ENCODE measurements at places on chromosomes 2 and 18.

GRCh38 chr2:177147093-177147694, 65.4 kb upstream of the HNRNPA3 start:
- no peak for DNase-seq

DNA sequence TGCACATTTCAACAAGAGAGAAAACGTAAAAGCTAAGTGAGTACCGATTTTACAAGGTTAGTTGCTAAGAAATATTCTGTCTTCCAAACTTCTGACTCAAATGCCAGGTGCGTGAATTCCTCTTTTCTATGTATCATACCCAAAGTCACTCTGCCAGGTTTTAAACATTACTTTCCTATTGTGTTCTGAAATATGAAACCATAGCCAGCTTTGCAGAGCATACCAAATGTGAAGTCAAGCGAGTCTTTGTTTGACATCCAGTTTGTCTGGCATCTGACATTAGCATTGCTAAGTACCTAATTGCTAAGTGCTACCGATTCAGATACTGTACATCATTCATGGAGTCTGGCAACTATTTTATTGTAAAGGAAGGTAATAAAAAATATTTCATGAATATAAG, 321.9 kb upstream of the GALNT5 start:
- DNase-seq, result no peak

GRCh38 chr2:23761638-23762037, 165.3 kb downstream of the ATAD2B start:
- DNase-seq, result no peak

- DNase-seq, result no peak
Measured at GRCh38 chr18:80112624-80113248, 3.7 kb downstream of the ADNP2 start.

GRCh38 chr2:121825003-121825950, 69.8 kb downstream of the TSN start:
- DNase-seq, result no peak

DNA sequence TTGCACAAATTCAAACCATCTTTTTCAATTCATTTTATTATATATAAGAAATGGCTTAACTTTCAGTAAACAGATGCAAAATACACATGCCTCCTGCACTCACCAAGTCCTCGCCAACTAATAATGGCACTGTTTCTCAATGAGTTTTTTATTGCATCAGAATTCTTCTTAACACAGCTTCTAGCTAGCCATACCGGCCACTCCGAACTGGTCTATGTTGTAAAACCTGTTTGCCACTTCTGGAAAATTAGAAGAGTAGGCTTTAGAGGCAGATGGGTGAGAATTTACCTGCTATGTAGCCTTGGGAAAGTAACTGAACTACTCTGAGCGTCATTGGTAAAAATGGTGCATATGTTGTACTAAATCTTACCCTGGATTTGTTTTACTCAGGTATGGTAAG, 100.6 kb upstream of the LHCGR start:
- DNase-seq, result no peak

DNA sequence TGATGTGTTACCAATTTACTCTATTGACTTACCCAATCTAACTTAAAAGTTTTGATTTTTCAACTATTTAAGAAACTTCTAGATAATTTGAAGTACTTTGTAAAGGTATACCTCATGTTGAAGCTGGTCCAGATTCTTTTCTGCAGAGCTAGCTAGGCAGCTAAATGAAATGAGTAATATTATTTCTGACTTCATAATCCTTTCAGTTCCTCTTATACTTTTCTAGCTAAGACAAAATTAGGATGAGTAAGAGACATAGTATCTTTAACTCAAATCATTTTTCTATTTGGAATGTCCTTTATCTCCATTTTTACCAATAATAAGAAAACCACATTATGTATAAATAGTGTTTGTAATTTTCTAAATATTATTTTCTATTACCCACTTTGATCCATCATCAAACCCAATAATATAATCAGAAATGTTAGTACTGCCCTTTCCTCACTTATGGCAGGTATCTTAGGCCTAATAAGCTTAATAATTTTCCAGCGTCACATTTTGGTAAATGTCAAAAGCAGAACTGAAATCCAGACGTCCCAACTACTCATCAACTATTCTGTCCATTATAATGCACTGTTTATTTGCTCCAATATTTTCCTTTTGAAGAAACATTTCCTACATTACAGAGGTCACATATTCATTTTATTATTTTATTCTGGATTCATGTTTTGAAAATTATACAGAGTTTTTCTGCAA, 456.6 kb downstream of the THSD7B start:
- DNase-seq, result no peak

DNA sequence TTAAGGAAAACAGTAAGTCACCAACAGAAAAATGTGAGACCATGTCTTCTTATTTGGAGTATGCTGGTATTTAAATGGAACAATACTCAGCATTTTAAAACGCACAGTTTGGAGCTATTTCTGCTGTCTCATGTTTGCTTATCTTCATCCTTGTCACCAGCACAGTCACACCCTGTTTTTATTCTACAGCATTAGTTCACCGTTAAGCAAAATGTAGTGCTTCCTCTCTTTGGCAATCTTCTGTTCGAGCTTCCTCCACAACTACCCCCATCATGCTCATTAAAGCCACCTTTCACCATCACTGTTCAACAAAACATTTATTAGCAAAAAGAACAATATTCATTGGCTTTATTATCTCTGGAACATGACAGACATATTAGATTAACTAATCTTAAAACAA, 64.0 kb downstream of the SLC40A1 start:
- DNase-seq, result no peak

- no peak for DNase-seq
Measured at GRCh38 chr18:45034179-45034578, 353.5 kb downstream of the SETBP1 start.

GRCh38 chr2:197391220-197391717, 43.6 kb downstream of the SF3B1 start:
- no peak for DNase-seq

DNA sequence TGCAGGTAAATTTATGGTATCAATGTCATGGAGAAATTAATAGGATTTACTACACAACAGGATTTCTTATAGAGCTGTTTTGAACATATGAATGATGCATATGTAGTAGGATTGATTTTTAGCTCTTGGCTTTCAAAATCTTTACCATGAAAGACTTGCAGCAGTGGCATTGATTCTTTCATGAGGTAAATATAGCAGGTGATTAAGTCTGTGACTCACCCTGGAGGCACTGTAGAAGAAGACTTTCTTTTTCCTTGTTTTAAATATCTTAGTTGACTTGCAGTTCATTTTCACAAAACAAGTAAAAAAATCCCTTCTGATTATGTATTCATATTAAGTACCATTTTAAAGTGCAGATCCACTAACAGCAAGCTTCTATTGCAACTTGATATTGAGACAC, 463.0 kb downstream of the FBXO15 start:
- no peak for DNase-seq

GRCh38 chr2:49753344-49753985, 599.1 kb upstream of the FSHR start:
- no peak for DNase-seq

- no peak for DNase-seq
Measured at GRCh38 chr2:113275556-113276215, 3.0 kb downstream of the PAX8 start.

DNA sequence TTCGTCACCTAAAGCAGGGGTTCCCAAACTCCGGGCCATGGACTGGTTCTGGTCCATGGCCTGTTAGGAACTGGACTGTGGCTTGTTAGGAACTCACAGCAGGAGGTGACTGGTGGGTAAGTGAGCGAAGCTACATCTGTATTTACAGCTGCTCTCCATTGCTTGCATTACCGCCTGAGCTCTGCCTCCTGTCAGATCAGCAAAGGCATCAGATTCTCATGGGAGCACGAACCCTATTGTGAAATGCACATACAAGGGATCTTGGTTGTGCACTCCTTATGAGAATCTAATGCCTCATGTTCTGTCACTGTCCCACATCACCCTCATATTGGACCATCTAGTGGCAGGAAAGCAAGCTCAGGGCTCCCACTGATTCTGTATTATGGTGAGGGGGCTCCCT, 217.0 kb downstream of the ZFP36L2 start:
- DNase-seq, result no peak

DNA sequence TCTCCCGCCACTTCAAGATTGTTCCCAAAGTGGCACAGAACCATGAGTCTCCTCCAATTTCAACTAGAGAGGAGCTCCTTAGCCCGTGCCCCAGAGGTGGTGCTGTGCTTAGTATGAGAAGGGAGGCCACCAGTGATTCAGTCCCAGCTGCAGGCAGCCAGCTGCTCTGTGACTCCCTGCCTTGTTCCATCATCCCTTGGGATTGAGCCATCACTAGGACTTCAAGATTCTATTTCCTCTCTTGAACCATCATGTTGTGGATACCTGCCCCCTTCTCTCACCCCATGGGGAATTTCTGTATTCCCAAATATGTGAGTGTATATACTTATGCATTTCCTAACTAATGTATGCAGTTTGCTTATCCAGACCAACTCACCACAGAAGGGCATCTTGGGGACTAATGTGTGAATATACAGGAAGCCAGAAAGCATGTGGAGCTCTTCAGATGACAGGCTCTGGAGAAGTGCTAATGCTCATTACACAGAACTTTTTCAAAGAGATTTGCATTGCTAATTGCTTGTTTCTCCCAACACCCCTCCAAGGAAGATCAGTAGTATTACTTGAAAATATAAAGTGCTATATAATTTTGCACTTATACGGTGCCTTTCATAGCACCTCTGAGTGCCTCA, 111.0 kb upstream of the MAP3K20 start:
- DNase-seq, result no peak

DNA sequence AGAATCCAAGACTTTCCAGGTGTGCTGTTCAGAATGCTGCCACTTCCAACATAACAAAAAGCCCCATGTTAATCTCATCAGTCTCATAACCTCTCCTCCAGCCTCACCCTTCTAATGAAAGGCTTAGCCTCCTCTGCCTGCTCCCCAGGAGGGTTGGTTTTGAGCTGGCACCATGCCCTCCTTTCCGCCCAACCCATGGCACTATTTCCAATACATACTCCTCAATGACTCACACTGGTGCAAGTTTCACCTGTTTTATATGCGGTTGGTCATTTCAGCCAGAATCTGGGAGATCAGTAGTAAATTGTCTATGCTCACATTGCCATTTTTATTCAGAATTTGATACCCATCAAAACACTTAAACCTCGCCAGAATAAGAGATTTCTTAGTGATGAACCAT, 157.6 kb upstream of the NRP2 start:
- peak; percentile 8 for DNase-seq

DNA sequence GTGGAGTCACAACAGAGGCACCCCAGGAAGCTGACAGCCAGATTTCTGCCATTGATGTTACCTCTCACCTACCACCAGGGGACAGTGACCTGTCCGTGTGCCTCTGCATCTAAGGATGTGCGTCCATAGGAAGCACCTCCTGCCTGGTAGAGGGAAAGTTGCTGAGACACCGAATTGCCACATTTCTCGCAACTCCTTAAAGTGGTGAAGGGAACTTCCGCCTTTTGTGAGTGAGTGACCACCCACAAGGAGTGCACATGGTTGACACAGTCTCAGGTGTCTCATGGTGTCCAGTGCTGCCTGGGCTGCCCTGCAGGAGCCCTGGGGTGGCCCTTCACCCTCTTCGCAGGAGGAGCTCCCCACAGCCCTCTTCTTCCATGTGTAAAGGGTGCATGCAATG, 201.8 kb downstream of the GBX2 start:
- DNase-seq, result no peak

GRCh38 chr2:226802573-226802972, 3.0 kb upstream of the IRS1 start:
- no peak for DNase-seq

DNA sequence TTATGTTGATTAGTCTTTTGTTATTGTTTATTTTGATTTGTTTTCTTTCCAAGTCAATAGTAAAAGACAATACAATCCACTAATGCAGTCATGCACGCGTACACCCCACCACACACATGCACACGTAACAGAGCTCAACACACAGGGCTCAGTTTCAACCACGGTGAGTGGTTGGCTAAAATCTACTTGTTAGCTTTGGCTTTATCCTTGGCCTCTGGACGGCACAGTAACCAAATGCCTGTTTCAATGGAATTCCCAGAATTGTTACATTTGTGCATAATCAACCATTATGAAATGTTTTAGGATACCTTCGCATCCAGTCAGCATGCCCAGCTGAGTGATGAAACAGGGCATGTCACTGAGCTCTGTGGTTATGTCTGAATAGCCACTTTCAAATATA, 53.2 kb downstream of the NYAP2 start:
- DNase-seq, result no peak

DNA sequence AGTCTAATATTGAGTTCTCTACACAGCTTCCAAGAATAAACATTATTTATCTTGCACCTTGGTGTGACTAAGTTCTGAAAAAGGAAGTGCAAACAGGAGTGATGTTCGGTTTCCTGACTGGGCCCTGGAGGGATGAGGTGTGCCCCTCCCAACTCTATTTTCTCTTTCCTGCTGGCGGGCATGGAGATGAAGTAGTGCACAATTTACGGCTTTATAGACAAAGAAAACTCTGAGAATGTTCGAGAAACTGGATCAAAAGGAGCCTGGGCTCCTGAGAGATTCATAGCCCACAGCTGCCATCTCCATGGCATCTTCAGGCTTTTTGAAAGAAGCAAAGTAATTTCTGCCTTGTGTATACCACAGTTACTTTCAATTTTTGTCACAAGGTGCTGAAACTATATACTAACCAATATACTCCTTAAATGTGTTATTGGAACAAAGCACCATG, 22.3 kb downstream of the LRATD1 start:
- DNase-seq, result no peak

- DNase-seq, result no peak
Measured at GRCh38 chr2:231394211-231395141, 1.0 kb upstream of the B3GNT7 start.

- DNase-seq, result no peak
Measured at GRCh38 chr2:142044197-142044596, 86.6 kb downstream of the LRP1B start.

- no peak for DNase-seq
Measured at GRCh38 chr2:204005940-204006721, 69.6 kb downstream of the ICOS start.

DNA sequence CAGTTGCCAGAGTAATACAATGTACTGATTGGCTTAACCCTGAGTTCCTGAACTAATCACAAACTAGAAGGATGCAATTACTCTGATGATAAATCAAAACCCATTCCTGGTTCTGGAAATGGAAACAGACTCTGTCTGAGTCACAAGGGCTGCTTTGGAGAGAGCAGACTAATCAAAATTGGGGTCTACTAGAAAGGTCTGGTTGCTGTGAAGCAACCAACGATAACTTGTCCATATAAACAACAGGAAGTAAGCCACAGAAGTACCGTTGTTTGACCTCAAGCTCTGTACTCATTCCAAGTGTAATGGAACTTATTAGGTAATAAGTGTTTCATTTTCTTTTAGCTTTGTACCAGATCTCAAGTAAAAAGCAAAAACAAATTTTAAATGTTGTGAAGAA, 49.7 kb downstream of the RASGRP3 start:
- no peak for DNase-seq

GRCh38 chr2:44722026-44722625, 219.4 kb upstream of the SIX3 start:
- DNase-seq, result no peak

- DNase-seq, result no peak
Measured at GRCh38 chr2:228535396-228535795, 353.9 kb upstream of the SPHKAP start.

DNA sequence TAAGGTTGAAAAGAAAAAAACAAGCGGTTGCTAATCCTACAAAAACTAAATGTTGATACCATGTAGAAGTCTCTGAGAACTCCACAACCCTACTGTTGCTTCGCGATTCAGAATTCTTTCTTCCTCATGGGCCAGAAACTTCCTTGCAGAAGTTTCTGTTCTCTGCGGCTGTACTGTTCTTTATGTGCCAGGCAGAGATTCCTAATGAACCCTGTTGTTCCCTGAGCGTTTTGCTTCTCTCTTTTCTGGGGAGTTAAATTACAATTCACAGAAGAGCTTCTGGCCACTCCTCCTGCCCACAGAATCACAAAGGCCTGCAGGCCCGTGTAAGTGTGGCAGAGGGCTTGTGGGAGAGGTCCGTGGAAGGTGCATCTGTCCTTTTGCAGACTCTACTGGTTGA, 1.8 kb upstream of the THNSL2 start:
- no peak for DNase-seq

Data from activated CD4-positive, alpha-beta T cell treated with anti-CD3 and anti-CD28 coated beads for 48 hours (primary cell).